H1 (cell line): ENCODE measurements at places on chromosomes 2 and 18. TPM values are rescaled to one million over a fixed set of nuclear protein-coding genes. Genes with fewer than 3 reads are reported as not detected.

The CCDC121 gene
- 1.5 and 2.0 TPM in 2 replicates for total RNA-seq

The CCDC68 gene
- total RNA-seq = 0.80 and 0.92 TPM in 2 replicates

The SLC4A3 gene
- 6.5 and 7.4 TPM in 2 replicates for total RNA-seq

The MBD5 gene
- 29.4 and 29.6 TPM in 2 replicates for total RNA-seq

DNA sequence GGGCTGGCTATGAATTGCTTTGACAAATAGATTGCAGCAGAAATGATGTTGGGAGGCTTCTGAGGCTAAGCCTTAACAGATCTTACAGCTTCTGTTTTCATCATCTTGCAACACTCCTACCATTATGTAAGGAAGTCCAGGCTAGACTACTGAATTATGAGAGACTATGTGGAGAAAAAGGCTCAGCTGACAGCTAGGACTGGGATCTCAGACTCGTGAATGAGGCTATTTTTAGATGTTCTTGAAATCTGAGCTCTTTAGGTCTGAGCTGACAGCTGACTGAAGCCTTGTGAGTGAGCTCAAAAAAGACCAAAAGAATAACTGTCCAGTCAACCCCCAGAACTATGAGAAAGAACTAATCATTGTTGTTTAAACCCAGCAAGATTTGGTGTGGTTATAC, 70.3 kb downstream of the VWC2L start:
- DNase-seq = no peak

GRCh38 chr2:121832412-121833357, 77.2 kb downstream of the TSN start:
- DNase-seq = no peak

DNA sequence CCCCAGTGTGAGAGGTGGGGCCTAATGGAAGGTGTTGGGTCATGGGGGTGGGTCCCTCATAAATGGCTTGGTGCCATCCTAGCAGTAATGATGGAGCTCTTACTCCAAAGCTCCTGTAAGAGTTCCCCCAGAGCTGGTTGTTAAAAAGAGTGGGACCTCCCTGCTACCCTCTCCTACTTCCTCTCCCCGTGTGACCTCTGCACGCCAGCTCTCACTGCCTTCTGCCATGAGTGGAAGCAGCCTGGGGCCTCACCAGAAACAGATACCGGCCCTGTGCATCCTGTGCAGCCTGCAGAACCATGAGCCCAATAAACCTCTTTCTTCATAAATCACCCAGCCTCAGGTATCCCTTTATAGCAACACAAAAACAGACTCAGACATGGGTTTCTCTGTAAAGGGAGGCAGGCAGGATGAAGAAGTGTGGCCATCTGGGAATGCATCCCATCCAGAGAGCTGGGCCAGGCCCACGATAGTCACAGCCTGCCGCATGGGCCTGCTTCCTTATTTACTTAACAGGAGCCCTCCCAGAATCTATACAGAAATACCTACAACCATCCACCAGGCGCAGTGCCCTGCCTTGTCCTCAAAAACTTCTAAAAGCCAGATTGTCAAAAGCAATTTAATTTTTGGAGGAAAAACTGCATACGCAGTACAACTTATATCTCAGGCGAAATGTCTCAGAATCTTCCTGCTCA, 7.5 kb downstream of the PRLH start:
- DNase-seq = no peak

DNA sequence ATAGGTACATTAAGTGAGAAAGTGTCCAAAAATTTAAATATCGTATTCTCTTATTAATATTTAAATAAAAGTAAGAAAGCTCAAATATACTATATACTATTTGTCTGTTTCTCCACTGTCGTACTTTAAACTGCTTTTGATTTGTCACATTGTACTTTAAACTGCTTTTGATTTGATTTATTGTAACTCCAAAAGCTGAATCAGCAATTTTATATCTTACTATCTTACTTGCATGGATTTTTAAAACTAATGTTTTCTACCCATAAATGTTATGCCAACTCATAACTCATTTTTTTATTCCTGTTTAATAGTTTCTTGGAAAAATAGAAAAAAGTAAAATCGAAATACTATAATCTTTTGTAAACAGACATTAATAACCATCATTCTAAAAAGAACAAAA, 1128.2 kb upstream of the ACVR2A start:
- no peak for DNase-seq

DNA sequence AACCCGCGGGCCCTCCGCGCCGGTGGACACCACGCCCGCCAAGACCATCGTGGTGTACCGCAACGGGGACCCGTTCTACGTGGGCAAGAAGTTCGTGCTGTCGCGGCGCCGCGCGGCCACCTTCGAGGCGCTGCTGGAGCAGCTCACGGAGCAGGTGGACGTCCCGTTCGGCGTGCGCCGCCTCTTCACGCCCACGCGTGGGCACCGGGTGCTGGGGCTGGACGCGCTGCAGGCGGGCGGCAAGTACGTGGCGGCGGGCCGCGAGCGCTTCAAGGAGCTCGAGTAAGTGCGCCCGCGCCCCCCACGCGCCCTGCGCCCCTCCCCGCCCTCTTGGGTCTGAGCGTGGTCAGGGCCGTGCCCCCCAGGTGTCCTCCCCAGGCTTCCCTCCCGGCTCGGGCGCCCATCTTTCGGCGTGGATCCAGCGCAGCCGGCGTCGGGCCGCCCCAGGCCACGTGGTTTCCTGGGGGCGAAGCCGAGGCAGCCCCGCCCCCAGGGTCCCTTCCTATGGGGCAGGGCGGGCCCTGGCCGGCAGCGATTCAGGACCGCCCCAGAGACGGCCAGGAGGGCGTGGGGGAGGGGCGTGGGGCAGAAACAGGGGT, 481 bp downstream of the DCDC2C start:
- no peak for DNase-seq

- no peak for DNase-seq
Observed at GRCh38 chr2:64793701-64794100, 140.0 kb upstream of the SERTAD2 start.

DNA sequence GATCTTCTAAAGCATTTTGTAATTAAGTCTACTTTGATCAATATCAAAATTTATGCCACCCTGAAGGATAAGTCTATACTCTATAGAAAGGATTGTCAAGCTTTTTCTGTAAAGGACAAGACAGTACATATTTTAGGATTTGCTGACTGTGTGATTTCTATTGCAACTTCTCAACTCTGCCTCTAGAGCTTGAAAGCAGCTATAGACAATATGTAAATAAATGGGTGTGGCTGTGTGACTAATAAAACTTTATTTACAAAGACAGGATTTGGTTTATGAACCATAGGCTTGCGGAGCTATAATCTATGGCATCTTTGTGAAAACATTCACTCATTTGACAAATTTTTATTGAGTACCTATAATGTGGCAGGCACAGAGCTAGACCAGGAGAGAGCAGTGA, 18.4 kb downstream of the UPP2 start:
- no peak for DNase-seq

DNA sequence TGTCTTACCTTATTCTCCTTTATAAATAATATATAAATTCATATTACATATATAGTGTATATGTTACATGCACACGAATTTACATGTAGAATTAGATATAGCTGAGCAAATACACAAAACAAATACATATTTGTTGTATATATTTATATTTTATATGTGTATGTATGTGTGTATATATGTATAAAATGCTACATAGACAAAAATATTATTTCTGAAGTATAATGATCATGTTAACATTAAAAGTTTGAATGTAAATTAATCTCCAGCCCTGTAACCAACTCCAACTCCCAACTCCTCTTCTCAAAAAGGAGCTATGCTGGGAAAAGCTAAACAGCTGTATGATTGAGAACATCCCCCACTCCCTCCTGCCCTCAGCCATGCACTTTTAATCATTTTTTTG, 42.7 kb upstream of the RND3 start:
- no peak for DNase-seq

DNA sequence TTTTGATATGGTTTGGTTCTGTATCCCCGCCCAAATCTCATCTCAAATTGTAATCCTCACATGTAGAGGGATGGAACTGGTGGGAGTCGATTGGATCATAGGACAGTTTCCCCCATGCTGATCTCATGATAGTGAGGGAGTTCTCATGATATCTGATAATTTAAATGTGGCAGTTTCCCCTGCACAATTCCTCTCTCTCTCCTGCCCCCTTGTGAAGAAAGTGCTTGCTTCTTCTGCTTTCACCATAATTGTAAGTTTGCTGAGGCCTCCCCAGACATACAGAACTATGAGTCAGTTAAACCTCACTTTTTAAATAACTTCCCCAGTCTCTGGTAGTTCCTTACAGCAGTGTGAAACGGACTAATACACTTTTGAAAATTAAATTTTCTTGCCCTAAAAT, 12.3 kb upstream of the KCNJ3 start:
- no peak for DNase-seq

DNA sequence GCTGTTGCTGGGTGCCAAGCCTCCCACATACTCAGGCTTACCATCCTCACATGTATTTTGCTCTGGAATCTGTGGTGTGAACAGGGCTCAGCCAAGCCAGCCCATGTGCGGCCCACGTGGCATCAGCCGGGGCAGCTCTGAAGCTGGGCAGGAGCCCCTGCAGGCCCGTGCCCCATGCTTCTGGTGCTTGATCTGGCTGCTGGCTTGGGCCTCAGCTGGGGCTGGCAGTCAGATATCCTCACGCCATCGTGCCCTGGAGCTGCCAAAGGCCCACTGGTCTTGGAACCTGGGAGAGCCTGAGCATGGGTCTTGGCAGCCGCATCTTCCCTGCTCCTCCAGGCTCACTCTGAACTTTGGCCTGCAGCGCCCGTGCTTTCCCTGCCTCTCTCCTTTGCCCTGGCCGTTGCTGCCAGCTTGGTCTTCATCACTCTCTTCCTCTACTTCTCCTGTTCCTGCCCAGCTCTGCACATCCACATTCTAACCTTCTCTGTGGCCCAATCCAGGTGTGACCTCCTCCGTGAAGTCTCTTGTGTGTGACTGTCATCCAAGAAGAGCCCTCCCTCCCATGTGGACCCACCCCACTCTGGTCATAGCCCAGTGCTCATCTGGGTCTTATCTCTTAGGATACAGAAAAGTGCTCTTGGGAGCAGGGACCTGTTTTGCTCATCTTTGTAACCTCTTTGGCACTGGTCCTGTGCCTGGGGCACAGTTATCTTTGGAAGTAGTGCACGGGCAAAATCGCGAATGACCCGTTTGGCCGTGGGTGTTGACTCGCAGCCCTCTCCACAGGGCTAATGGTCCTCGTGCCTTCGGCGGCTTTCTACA, 116.1 kb downstream of the RNF144A start:
- DNase-seq = no peak
